ENCODE measurements at places on chromosomes 1 and 21.

GRCh38 chr1:95207223-95207935, 26.6 kb upstream of the RWDD3 start:
- no peak for DNase-seq

DNA sequence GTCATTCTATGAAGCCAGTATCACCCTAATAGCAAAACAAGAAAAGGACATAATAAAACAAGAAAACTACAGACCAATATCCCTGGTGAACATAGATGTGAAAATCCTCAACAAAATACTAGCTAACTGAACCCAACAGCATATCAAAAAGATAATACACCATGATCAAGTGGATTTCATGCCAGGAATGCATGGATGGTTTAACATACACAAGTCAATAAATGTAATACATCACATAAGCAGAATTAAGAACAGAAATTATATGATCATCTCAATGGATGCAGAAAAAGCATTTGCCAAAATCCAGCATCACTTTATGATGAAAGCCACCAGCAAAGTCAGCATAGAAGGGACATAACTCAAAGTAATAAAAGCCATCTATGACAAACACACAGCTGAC, 6.5 kb upstream of the PM20D1 start:
- no peak for DNase-seq

DNA sequence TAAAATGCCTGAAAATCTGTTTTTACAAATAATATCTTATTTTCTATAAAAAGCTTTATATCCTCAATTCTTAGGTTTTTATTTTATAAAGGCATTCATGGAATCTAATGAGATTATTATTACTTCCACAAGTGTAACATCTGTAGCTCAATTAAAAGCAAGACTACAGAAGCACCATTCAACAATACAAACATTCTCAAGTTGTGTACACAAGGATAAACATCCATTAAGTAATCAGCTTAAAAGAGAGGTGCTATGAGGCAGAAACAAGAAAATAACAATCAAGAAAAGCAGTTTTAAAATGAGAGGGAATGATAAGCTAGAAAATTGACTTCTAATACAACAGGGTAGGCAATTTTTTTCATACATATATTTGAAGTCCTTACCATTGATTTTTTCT, 326.1 kb downstream of the MRPL39 start:
- DNase-seq, result no peak

- DNase-seq, result no peak
Measured at GRCh38 chr1:248852481-248853405, 6.1 kb downstream of the ZNF692 start.

- no peak for DNase-seq
Measured at GRCh38 chr1:195748969-195749368, 859.3 kb downstream of the KCNT2 start.

GRCh38 chr1:89499320-89499719, 25.3 kb upstream of the LRRC8B start:
- no peak for DNase-seq

GRCh38 chr1:215568299-215568692, 1.2 kb downstream of the KCTD3 start:
- no peak for DNase-seq
